Esophagus squamous epithelium (tissue), 5 donors: ENCODE measurements at places on chromosomes 2 and 18. TPM values are rescaled to one million over a fixed set of nuclear protein-coding genes. Genes with fewer than 3 reads are reported as not detected.

Gene NYAP2
- not detected for total RNA-seq

Gene STARD6
- total RNA-seq = not detected

Gene ATP6V1C2
- total RNA-seq = 2.3 TPM

Gene CFC1
- not detected for total RNA-seq

Gene DCDC2C
- not detected for total RNA-seq

Gene CAB39
- 63.9 TPM for total RNA-seq

Gene ARL4C
- total RNA-seq = 11.2 TPM

Gene MROH2A
- total RNA-seq = 2.1 TPM

Gene AFF3
- 9.7 TPM for total RNA-seq

Gene CCDC74A
- total RNA-seq = 3.8 TPM

Gene GALM
- 10.5 TPM for total RNA-seq

Gene CXCR1
- not detected for total RNA-seq

Gene TDRD15
- total RNA-seq = 0.34 TPM

Gene REG3G
- not detected for total RNA-seq

Gene ANKMY1
- total RNA-seq = 18.8 TPM

Gene DPP4
- not detected for total RNA-seq

Gene MAP3K19
- not detected for total RNA-seq

Gene MOCOS
- total RNA-seq = 11.8 TPM

Gene SMCHD1
- total RNA-seq = 69.6 TPM

Gene LONRF2
- 6.1 TPM for total RNA-seq

Gene ARHGEF33
- total RNA-seq = 0.04 TPM

Gene B3GNT7
- 8.1 TPM for total RNA-seq

Gene TWIST2
- total RNA-seq = 3.1 TPM

Gene RTP5
- 0.12 TPM for total RNA-seq

Gene GREB1L
- total RNA-seq = 0.66 TPM
